ENCODE measurements at places on chromosomes 3 and 15.

GRCh38 chr15:89794627-89795241, 18.6 kb downstream of the MESP2 start:
- no peak for DNase-seq

DNA sequence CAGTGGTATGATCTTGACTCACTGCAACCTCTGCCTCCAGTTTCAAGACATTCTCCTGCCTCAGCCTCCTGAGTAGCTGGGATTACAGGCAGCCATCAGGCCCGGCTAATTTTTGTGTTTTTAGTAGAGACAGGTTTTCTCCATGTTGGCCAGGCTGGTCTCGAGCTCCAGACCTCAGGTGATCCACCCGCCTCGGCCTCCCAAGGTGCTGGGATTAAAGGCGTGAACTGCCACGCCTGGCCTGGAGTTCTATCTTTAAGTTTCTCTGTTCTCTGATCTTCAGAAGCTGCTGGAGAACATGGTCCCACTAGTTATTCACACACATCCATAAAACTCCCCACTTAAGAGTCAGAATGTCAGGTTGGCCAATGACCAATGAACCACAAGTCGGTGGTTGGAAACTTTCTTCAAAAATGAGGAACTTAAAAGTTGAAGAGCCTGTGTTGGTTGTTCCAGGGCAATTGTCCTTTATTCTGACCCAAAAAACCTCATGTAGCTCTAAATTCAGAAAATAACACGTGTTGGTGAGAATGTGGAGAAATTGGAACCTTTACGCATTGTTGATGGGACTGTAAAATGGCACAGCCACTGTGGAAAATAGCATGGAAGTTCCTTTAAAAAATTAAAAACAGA, 55.9 kb upstream of the PIK3CB start:
- DNase-seq = peak; percentile 7

DNA sequence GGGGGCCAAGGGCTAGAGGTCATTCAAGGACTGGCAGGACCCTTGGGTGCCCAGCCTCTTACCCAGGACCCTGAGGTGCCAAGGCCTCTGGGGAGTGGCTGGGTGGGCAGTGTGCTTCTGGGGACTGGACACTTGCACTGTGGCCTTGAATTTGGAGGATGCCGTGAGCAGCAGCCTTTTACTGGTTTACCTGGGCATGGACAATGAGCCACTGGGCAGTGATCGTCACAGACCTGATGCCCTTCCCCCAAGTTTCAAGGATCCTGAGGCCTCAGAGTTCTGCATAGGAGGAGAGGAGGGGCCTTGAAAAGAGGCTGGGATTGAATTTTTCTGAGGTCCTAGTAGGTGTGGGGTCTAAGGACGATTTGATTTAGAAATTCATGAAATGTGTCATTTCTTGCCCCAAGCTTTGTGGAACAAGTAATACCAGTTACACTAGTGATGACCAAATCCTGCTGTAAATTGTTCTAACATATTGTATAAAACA, 146.1 kb upstream of the TPM1 start:
- no peak for DNase-seq

- no peak for DNase-seq
These were observed 421.5 kb downstream of the LPP start for GRCh38 chr3:188575501-188575900.

DNA sequence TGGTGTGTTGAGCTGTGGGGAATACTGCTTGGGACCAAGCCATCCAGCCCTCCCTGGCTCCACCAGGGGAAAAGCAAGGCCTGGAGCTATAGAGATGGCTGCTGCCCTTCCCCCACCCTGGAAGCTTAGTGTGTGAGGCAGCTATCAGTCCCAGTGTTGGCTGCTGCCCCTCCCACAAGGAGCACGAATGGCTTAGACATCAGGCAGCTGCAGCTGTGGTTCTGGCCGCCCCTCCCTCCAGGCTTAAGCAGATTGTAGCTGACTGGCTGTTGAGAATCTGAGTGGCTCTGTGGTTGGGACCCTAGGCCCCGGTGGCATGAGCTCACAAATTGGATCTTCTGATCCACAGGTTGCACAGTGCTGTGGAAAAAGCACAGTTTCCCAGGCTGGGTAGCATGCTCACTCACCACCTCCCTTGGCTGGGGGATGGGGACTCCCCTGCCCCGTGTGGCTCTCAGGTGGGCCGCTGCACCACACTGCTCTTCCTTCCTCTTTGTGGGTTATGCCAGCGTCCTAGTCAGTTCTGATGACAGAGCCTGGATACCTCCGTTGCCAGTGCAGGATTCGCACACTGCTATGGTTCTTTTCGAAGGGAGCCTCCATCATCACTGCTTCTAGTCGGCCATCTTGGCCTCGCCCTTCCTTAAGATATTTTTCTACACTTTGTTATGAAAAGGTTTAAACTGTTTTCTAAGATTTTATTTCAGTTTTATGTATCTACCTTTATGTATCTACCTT, 21.2 kb upstream of the SUCNR1 start:
- DNase-seq = no peak

DNA sequence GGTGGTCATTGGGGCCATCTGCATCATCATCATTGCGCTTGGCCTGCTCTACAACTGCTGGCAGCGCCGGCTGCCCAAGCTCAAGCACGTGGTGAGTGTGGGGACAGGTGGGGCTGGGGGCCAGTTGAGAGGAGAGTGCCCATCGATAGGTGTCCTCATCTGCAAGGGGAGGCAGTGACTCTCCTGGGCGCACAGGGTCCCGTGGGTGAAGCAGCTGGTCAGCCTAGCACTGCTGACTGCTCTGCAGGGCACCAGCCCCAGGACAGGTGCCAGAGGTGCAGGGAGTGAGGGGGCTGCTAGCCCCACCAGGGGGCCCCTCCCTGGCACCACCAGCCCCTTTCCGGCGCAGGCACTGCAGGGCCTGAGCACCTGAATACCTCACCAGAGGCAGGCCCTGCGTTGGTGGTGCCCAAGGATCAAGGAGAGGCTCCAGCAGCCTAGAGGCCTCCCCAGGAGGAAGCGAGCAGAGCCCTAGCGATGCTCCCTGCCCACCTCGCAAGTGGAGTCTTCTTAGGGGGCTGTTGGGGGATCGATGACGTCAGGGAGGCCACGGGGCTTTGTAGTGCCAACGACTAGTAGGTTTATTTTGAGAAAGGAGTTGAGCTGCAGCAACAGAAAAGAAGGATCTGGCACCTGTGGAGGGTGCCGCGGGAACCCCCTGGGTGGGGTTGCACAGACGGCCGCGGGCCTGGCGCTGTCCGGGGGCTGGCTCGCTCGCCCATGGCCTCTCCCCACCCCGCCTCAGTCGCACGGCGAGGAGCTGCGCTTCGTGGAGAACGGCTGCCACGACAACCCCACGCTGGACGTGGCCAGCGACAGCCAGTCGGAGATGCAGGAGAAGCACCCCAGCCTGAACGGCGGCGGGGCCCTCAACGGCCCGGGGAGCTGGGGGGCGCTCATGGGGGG, 976 bp upstream of the ABTB1 start:
- peak; percentile 29 for DNase-seq

DNA sequence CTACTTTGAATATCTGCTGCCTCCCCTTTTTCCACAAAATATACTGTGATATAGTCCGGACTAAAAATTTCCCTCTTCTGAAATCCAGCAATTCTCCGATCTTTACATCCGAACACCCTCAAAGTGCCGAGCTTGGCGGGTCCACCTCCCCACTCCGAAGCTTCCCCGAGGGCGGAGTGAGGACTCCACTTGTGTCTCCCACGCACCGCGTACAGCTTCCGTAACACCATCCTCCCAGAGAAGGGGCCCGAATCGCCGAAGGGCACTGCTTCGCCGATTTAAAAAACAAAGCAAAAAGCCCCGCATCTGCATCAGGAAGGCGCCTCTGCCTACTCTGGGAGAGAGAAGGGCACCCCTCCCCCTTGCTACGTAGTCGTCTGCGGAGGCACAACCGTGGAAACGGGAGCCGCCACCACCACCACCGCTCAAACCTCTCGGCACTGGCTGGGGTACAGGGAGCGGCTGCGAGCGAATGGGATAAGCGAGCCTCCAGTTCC, 551 bp downstream of the NCBP2 start:
- peak; percentile 65 for DNase-seq

DNA sequence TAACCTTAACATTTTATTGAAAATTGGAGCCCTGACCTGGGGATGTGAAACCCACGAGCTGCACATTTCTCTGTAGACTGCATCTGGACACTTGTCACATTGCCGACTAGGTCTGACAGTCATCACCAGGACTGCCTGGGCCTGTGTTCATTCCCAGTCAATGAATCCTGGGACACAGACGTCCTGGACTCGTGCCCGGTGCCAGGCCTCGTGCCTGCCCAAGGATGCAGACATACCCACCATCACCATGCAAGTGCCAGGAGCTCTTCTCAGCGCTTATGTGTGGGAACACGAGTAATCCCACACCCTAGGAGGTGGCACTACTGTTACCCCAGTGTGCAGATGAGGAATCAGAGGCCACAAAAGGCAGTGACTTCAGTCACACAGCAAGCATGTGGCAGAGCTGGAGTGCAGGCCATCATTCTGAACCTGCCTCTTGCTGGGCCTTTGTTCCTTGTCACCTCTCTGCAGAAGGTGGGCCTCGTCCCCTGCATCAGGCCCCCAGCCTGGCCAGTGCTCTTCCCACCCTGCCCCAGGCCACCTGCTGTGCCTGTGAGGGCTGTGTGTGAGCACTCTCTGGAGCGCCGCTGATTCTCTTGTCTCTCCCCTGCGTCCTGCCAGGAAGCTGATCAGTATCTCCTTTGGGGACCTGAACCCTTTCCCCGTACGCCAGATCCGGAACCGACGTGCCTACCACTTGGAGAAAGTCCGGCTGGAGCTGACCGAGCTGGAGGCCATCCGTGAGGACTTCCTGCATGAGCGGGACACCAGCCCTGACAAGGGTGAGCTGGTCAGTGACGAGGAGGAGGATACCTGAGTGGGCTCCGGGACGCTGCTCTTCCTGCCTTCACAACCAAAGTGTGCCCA, 58.5 kb downstream of the ADAMTS7 start:
- no peak for DNase-seq

GRCh38 chr15:48650931-48651330, 5.4 kb upstream of the FBN1 start:
- DNase-seq = no peak

DNA sequence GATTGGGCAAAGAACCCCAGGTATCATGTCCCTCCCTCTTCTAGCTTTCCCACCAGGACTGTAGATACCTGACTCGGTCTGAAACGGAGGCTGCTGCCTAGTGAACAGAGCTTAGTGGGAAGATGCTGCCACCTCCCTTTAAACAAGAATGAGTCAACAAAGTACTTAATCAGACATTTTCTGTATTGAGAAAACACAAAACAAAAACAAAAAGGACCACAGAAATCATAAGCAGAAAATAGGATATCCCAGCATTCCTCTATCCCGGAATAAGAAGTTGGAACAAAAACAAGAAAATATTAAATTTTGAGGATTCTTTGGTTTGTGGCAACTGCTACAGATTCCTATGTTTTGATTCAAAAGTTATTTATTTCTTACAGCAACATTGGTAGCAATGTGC, 51.7 kb upstream of the COL8A1 start:
- no peak for DNase-seq

GRCh38 chr3:8307545-8308110, 194.0 kb upstream of the LMCD1 start:
- no peak for DNase-seq

- no peak for DNase-seq
These were observed 83.7 kb downstream of the SEC22A start for GRCh38 chr3:123285479-123285878.

- DNase-seq = peak; percentile 85
These were observed 1.1 kb upstream of the SUCLG2 start for GRCh38 chr3:67655364-67656121.

- DNase-seq = no peak
These were observed 25.9 kb upstream of the PLXNA1 start for GRCh38 chr3:126956866-126957650.

- DNase-seq = no peak
These were observed 283.6 kb upstream of the RARB start for GRCh38 chr3:25144430-25144829.

GRCh38 chr15:70859322-70859908, 5.5 kb upstream of the LARP6 start:
- DNase-seq = no peak

- DNase-seq = no peak
These were observed 349 bp downstream of the PPIB start for GRCh38 chr15:64162478-64162868.
